HCT116 (cell line): ENCODE measurements at places on chromosomes 16 and 17. TPM values are rescaled to one million over a fixed set of nuclear protein-coding genes. Genes with fewer than 3 reads are reported as not detected.
A peak's percentile ranks its signal among the peaks of the same experiment; 100 is the strongest.

Gene CDH1
- 73.2 TPM for total RNA-seq

Gene AOC2
- 8.0 TPM for total RNA-seq

Gene KRTAP9-4
- total RNA-seq, result not detected

Gene MYL4
- 0.32 TPM for total RNA-seq

Gene GGA2
- 68.3 TPM for total RNA-seq

Gene CX3CL1
- total RNA-seq, result 0.15 TPM

Gene KRT20
- 1.5 TPM for total RNA-seq

Gene KRT12
- not detected for total RNA-seq

Gene MPP3
- 19.5 TPM for total RNA-seq

Gene DNAAF1
- 0.30 TPM for total RNA-seq

Gene TBC1D3E
- total RNA-seq, result not detected

- no peaks in the 10 kb centered on the region for H3K27me3 ChIP-seq
- H3K36me3 ChIP-seq, result no peaks in the 10 kb centered on the region
- DNase-seq, result no peak
- no peak overlapping the region for H3K27ac ChIP-seq
- peaks cover 35% of the 10 kb centered on the region for H3K4me1 ChIP-seq
These were observed 111.7 kb upstream of the FOXF1 start for GRCh38 chr16:86398622-86399021.

DNA sequence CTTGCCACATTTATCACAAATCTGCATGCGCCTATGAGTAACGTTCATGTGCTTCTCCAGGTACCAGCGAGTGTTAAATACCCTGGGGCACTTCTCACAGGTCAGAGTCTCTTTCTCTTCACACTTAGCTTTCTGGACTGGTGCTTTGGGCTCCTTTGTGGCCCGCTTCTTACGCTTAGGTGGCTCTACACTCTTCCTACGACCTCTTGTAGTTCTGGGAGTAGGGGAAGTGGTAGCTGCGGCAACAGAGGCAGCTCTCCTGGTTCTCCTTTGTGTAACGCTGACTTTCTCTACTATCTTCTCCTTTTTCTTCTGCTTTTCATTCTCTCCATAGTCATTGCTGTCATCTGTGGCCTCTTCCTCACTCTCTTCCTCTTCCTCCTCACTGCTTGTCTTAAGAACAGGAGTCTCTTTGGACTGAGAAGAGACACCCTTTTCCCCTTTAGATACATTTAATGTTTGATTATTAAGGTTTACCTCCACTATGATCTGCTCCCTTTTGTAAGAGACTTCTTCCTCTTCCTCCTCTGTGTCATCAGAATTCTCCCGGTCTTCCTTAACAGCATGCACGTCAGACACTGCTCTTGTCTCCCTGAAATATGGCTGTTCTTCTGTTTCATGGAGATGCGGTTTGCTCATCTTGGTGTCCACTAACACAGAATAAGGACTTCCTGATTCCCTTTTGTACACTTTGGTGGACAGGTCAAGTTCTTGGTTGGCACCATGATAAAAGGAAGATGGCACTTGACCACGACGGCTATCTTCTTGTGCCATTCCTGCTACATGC is 45.0 kb downstream of the ZNF652 start:
- H3K27me3 ChIP-seq, result no peaks in the 10 kb centered on the region
- H3K4me3 ChIP-seq, result no peak overlapping the region
- H3K27ac ChIP-seq, result no peak overlapping the region
- no peaks in the 10 kb centered on the region for H3K4me1 ChIP-seq

- H3K4me3 ChIP-seq, result no peak overlapping the region
- DNase-seq, result no peak
- H3K27ac ChIP-seq, result no peak overlapping the region
These were observed 1.3 kb downstream of the HBQ1 start for GRCh38 chr16:181565-182021.

DNA sequence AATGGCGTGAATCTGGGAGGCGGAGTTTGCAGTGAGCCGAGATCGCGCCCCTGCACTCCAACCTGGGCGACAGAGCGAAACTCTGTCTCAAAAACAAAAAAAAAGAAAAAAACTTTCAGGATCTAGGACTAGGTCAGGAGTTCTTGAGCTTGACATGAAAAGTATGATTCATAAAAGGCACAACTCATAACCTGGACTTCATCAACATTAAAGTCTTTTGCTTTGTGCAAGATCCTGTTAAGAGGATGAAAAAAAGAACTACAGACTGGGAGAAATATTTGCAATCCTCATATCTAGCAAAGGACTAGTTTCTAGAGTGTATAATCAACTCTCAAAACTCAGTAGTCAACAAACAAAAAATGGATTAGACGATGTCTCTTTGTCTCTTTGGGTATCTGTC is 40.0 kb downstream of the TBC1D16 start:
- H3K36me3 ChIP-seq, result no peaks in the 10 kb centered on the region
- DNase-seq, result no peak
- H3K4me1 ChIP-seq, result peaks cover 13% of the 10 kb centered on the region
- H3K27ac ChIP-seq, result no peak overlapping the region

GRCh38 chr17:38604479-38605403 is 1.0 kb downstream of the SRCIN1 start:
- H3K4me3 ChIP-seq, result peak overlapping the region; percentile 63
- H3K36me3 ChIP-seq, result no peaks in the 10 kb centered on the region
- H3K27ac ChIP-seq, result no peak overlapping the region
- no peak for DNase-seq
- peaks cover 25% of the 10 kb centered on the region for H3K4me1 ChIP-seq
- H3K27me3 ChIP-seq, result no peaks in the 10 kb centered on the region

- no peaks in the 10 kb centered on the region for H3K36me3 ChIP-seq
- H3K27ac ChIP-seq, result no peak overlapping the region
- H3K27me3 ChIP-seq, result no peaks in the 10 kb centered on the region
These were observed 61.7 kb upstream of the LGALS9 start for GRCh38 chr17:27569257-27569722.

DNA sequence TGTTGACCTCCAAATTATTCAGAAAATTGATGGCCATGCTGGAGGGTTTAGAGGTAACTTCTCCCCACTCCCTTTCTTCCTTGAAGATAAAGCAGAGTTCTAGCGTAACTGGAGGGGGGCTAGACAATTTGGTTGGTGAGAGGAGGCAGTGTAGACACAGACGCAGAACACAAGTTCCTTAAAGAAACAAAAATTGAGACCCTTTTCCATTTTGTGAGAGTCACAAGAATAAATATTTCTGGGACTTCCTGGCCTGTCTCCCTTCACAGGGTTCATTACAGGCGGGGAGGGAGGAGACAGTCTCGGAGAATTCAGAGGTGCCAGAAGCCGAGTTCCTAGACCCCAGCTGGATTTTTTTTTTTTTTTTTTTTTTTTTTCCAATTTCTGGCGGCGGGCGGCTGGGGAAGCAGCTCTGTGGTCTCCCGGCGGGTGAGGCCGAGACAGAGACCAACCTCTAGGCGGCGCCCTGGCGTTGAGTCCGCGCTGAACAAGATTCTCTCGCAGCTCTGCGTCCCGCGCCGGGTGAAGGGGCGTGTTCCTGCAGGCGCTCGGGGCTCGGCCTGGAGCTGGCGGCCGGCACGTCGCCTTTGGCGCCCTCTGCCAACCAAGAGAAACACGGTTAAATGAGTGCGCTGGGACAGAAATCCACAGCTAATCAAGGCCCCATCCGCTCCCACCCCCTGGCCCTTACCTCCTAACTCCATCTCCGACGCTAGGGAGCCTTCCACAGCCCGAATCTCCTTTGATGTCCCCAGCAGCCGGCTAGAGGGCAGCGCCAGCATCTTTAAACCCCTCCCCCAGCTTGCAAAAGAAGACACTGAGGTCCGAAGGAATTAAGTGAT is 10.2 kb upstream of the HOXB9 start:
- no peak overlapping the region for H3K4me3 ChIP-seq
- no peak for DNase-seq
- no peaks in the 10 kb centered on the region for H3K27me3 ChIP-seq
- H3K4me1 ChIP-seq, result peaks cover 8% of the 10 kb centered on the region; the same call in 1 of the 2 replicates

- H3K4me1 ChIP-seq, result no peaks in the 10 kb centered on the region
- no peaks in the 10 kb centered on the region for H3K27me3 ChIP-seq
- DNase-seq, result no peak
These were observed 16.0 kb upstream of the KDM6B start for GRCh38 chr17:7818026-7818425.

DNA sequence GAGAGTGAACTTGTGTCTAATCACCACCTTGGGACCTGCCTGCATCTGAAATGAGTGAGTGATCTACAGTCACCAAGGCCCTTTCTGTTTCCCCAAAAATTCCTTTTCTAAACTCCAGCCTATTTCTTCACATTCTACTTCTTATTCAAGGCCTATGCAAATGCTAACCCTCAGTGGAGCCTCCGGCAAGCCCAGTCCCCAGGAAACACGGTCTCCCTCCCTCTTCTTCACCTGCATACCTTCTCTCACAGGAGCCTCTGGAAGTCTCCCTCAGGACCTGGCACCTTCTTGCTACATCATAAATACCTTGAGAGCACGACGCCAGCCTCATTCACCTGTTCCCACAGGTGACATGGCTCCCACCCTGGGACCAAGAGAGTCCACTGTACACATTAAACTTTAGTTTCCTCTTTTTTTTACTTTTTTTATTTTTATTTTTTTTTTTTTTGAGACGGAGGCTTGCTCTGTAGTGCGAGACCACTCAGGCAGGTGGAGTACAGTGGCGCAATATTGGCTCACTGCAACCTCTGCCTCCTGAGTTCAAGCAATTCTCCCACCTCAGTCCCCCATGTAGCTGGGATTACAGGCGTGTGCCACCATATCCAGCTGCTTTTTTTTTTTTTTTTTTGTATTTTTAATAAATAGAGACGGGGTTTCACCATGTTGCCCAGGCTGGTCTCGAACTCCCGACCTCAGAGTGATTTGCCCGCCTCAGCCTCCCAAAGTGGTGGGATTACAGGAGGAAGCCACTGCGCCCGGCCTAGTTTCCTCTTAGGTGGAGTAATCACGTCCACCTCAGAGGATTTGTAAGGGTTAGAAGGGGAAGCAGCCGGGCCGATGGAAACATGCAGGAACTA is 97.3 kb downstream of the ANKRD11 start:
- no peaks in the 10 kb centered on the region for H3K36me3 ChIP-seq
- H3K4me3 ChIP-seq, result no peak overlapping the region
- H3K27me3 ChIP-seq, result no peaks in the 10 kb centered on the region
- no peaks in the 10 kb centered on the region for H3K4me1 ChIP-seq
- no peak for DNase-seq
- no peak overlapping the region for H3K27ac ChIP-seq

- no peaks in the 10 kb centered on the region for H3K36me3 ChIP-seq
- H3K4me3 ChIP-seq, result no peak overlapping the region
- no peak for DNase-seq
- no peaks in the 10 kb centered on the region for H3K27me3 ChIP-seq
- H3K27ac ChIP-seq, result no peak overlapping the region
These were observed 6.4 kb upstream of the SRCAP start for GRCh38 chr16:30692396-30693064.

GRCh38 chr17:46822388-46822921 is 4.0 kb upstream of the WNT3 start:
- H3K4me3 ChIP-seq, result peak overlapping the region; percentile 46
- peaks cover 5% of the 10 kb centered on the region; the same call in 1 of the 2 replicates for H3K4me1 ChIP-seq
- no peaks in the 10 kb centered on the region for H3K36me3 ChIP-seq
- no peak overlapping the region for H3K27ac ChIP-seq
- DNase-seq, result peak; percentile 12

- no peak overlapping the region for H3K27ac ChIP-seq
- no peaks in the 10 kb centered on the region for H3K27me3 ChIP-seq
- no peak overlapping the region for H3K4me3 ChIP-seq
- H3K4me1 ChIP-seq, result peaks cover 16% of the 10 kb centered on the region
- DNase-seq, result no peak
These were observed 49.3 kb downstream of the N4BP1 start for GRCh38 chr16:48560692-48561091.

DNA sequence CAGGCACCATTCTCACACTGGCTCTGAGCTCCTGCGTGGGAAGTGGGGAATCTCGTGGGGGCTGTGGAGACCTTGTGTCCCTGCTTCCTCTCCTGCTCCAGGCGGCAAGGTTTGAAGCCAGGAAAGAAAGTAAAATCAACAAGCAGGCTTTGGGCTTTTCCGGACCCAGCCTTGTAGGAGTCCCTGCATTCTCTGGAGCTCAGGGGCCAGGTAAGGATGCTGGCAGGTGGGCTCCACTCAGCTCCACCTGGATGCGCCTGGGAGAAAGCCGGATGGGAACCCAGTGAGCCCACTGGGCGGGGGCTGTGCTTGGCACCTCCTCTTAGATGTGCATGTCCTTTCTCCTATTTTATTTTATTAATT is 362.5 kb downstream of the SEC14L1 start:
- no peak overlapping the region for H3K27ac ChIP-seq
- H3K4me3 ChIP-seq, result no peak overlapping the region
- H3K36me3 ChIP-seq, result no peaks in the 10 kb centered on the region; the same call in 1 of the 2 replicates
- H3K4me1 ChIP-seq, result no peaks in the 10 kb centered on the region
- DNase-seq, result no peak

DNA sequence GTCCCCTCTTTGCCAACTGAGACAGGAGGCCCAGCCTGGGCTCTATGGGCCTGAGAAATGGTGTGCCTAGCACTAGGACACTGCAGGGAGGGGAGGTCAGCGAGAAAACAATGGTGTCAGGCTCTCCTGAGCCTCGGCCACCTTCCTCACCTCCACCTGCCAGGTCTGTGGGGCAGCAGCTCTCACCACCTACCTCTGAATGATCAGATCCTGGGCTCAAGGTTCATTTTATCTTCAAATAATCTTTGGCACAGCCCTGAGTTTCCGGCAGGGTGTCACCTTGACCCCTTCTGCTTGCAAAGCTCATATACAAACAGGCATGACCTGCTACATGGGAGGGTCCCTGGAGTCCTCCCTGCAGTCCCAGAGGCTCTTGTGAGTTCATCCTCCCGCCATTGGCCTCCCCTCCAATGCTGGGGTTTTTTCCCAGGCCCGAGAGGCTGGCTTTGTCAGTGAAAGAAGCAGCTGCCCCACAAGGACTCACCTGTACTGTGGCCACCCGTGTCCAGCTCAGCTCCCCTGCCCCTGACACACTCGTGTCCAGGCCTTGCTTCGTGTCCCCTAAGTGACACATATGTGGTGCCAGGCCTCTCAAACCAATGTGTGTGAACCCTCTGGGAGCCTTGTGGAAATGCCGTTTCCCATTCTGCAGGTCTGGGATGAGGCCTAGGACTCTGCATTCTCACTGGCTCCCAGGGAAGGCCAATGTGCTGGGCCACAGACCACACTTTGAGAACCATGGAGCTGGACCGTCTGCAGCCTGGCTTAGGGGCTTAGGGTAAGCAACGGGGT is 176.8 kb upstream of the CIBAR2 start:
- no peak for DNase-seq
- H3K4me3 ChIP-seq, result no peak overlapping the region
- no peaks in the 10 kb centered on the region for H3K27me3 ChIP-seq

GRCh38 chr16:48852951-48853350 is 243.0 kb upstream of the N4BP1 start:
- H3K4me1 ChIP-seq, result no peaks in the 10 kb centered on the region
- H3K36me3 ChIP-seq, result no peaks in the 10 kb centered on the region
- DNase-seq, result no peak
- peaks cover 21% of the 10 kb centered on the region for H3K27me3 ChIP-seq
- H3K4me3 ChIP-seq, result no peak overlapping the region
- no peak overlapping the region for H3K27ac ChIP-seq

DNA sequence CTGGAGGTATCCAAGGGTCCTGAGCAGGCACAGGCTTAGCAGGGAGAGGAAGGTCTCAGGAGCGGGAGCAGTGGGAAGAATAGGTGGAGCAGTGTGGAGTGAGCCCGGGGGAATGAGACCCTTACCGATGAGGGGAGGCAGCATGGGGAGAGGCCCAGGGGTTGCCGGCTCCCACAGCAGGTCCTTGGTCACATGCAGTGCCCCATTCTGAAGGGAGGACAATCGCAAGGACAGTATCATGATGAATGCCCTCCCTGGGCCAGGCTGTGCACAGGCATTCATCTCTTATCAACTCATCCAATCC is 3.3 kb downstream of the TAF1C start:
- H3K27ac ChIP-seq, result no peak overlapping the region
- H3K36me3 ChIP-seq, result peaks cover 27% of the 10 kb centered on the region
- DNase-seq, result no peak
- H3K4me1 ChIP-seq, result peaks cover 9% of the 10 kb centered on the region; the same call in 1 of the 2 replicates
- H3K27me3 ChIP-seq, result no peaks in the 10 kb centered on the region
